ENCODE measurements at places on chromosomes 4 and X.

GRCh38 chr4:24862073-24862751 is 50.6 kb downstream of the CCDC149 start:
- DNase-seq = no peak

GRCh38 chrX:53084863-53085262 is 2.7 kb downstream of the TSPYL2 start:
- DNase-seq = no peak

- no peak for DNase-seq
Observed at GRCh38 chrX:103734125-103734760, 23.5 kb downstream of the TMEM31 start.

- DNase-seq = no peak
Observed at GRCh38 chr4:143372093-143372915, 35.6 kb downstream of the GAB1 start.

DNA sequence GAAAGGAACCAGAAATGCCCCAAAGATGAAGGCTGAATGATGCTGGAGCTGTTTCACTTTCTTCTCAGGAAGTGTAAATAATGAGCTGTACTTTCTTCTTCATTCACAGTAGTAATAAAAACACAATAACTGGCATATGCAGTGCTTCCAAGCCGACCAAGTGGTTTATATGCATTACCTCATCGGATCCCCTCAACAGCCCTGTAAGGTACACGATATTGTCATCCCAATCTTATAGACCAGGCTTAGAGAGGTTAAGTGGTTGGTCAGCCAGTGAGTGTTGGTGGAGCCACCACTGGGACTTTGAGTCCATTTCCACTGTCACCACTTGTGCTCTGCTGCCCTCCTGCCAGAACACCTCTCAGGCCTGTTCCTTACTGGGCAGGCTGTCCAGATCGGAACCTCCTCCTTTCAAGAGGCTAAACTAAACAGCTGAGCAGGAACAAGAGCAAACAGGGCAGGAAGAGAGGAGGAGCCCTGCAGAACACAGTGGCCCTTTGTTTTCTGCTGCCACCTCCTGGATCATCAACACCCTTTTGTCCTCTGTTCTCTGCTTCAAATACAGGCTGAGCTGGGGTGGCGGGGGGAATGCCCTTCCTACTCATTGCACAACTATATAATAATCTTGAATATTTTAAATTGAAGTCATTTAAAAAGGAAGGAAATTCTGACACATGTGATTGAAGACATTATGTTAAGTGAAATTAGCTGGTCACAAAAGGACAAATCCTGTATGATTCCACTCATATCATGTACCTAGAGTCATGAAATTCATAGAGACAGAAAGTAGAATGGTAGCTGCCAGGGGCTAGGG is 112.5 kb upstream of the ATP6AP2 start:
- DNase-seq = no peak

DNA sequence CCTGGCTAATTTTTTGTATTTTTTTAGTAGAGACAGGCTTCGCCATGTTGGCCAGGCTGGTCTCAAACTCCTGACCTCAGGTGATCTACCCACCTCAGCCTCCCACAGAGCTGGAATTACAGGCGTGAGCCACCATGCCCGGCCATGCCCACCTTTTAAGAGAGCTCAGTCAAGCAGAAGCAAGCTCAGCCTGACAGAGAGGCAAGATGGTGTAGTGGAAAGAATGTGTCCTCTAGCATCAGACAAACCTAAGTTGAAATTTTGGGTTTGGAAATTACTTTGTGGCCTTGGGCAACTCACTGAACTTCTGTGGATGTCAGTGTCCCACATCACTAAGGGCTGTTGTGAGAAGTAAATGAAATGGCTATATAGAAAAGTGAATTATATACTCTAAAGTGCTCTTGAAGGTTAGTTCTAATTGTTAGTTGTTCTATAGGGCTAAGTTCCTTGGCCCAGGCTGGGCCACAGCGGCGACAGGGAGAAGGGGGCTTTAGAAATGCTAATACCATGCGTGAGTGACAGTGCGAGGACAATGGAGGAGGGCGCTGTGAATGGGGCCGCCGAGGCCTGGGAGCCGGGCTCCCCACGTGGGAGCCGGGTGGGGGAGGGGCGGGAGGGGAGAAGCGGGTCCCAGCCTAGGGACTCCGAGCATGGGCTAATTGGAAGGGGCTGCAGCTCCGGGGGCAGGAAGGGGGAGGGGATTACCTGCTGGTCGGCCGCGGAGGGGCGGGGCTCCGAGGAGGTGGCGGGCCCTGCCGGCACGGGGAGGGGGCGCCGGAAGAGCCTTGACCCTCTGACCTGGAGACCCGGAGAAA is 15.6 kb downstream of the PJA1 start:
- DNase-seq = no peak

GRCh38 chr4:132094017-132094416 is 1055.1 kb upstream of the PCDH10 start:
- no peak for DNase-seq

DNA sequence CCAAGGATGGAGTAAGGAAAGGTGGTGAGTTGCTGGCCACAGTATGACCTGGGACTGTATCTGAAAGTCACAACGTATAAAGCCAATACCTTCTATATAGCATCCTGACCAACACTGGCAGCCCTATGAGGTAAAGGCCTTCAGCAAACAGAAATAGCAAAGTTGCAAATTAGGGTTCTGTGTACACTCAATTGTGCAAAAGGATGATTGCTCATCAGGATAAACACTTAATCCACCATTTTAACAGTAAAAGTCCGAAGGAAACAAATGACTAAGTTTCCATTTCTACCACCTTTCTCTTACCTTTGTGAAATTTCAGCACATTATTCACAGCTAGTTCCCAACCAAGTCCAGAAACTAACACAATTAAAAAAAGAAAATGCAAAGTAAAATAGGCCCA is 1.4 kb upstream of the FNIP2 start:
- no peak for DNase-seq

- DNase-seq = no peak
Observed at GRCh38 chr4:42720533-42720932, 63.6 kb upstream of the ATP8A1 start.

- DNase-seq = no peak
Observed at GRCh38 chrX:152843852-152844251, 13.0 kb downstream of the NSDHL start.

DNA sequence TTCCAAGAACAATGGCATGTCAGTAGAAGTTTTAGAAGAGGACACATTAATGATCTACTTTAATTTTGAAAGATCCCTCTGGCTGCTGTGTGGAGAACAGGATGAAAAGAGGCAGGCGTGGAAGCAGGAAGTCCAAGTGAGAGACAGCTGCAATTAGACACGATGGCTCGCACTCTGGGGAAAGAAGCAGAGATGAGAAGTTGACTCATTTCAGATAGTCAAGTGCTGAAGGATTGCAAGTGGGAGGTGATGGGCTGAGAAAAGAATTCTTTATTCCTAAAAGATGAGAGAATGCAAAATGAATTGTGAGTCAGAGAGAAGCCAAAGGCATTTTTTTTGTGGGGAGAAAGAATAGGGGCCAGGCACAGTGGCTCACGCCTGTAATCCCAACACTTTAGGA is 16.5 kb downstream of the RXFP1 start:
- DNase-seq = no peak

- DNase-seq = no peak
Observed at GRCh38 chr4:2272026-2272827, 10.3 kb upstream of the MXD4 start.

GRCh38 chr4:137700072-137700471 is 167.8 kb upstream of the PCDH18 start:
- DNase-seq = no peak

GRCh38 chr4:122732329-122733026 is at the start of gene BBS12:
Gene BBS12 (plus strand): TSS chr4:122732704. CDS start chr4:122741893, 9,189 bp downstream.
- peak; percentile 96 for DNase-seq

DNA sequence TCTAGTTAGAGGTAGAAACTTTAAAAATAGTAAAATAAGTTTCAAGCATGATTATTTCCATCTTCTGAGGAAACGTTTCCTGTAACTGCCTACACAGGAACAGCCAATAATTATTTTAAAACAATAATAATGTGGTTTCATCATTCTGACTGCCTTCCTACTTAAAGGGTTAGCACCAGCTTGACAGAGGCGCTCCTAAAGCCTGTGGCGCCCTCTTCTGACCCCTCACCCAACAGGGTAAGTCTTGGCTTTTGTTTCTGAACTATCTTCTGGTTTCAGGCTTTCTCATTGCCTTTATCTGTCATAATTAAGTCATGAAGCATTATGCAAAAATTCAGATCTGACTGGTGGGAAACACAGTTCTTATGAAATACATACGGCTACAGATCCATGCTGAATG is 96.7 kb downstream of the ITM2A start:
- DNase-seq = peak; percentile 56

DNA sequence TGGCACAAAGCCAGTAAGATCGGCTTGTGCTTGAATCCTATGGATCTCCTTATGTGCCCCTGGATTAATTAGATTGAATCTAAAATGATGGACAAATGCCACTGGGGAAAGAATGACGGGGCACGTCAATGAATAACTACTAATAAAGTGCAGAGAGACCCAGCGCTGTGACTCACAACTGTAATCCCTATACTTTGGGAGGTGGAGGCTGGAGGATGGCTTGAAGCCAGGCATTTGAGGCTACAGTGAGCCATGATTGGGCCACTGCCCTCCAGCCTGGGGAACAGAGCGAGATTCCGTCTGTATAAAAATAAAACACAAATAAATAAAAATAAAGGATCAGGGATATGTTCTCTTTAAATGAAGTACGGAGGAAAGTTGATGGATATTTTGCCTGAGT is 179.4 kb downstream of the DCHS2 start:
- DNase-seq = no peak

GRCh38 chr4:80540785-80541469 is 205.4 kb downstream of the CFAP299 start:
- no peak for DNase-seq

- DNase-seq = no peak
Observed at GRCh38 chrX:47539860-47540259, 21.1 kb upstream of the ARAF start.

DNA sequence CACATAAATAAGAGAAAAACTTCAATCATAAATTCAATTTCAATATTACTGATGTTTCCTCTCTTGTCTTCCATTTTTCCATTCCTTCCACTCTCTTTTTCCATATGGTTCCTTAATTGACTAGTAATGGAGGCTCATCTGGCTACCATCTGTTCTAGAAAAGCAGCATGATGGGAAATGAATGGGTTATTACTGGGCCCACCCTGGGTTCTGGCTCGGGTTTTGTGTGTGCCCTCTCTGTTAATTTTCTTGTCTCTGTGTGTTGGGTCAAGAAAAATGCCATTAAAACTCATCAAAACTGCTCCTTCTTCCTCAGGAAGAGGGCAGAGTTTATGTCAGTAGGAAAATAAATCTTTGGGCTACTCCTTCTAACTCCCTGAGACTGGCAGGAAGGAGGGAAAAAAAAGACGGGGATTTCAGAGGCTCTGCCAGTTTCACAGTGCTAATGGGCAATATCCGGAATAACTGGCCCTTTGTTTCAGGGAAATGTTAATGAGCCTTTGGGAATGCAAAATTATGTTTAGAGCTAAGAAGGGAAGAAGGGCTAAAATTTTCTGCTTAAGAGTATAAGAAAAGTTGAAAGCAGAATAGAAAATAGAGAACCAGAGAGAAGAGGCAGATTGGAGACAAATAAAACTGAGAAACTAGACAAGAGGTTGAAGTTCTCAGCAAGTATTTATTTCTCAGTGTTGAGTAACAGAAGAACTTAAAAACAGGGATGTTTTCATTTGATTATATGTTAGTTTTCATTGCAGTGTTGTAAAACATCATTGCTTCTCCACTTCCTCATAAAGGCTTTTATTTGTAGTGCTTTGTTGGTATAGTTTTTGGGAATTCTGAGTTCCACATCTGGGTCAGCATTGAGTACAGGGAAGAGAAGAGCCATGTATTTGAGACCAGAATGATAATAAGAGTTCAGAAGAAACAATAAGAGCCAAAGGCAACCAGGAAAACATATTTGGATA is 19.7 kb downstream of the GABRB1 start:
- DNase-seq = no peak

- no peak for DNase-seq
Observed at GRCh38 chrX:142637206-142637605, 388.5 kb upstream of the SPANXN4 start.

DNA sequence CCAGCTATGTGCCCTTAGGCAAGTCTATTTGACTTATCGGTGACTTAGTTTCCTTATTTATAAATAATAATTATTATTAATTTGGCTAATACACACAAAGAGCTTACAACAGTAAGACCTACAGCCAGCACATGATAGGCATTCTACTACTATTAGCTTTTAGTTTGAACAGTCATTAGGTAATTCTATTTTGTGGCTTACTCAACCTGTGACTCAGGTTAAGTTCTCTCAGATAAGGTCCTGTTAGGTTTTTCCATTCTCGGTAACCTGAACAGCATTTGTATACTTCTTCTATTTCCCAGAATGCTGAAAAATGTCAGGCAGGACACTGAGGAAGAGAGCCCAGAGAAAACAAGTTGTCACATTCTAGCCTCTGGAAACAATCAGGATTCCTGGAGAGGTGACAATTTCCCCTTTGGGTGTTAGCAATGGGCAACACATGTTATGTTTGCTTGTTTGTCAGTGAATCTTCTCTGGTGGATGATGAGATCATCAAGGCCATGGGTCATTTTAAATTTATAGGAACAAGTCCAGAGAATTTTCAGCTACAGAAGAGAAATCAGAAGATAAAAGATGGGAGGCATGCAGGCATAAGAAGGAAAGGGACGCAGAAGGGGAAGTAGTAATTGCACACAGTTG is 2144.7 kb downstream of the PCDH7 start:
- DNase-seq = no peak

DNA sequence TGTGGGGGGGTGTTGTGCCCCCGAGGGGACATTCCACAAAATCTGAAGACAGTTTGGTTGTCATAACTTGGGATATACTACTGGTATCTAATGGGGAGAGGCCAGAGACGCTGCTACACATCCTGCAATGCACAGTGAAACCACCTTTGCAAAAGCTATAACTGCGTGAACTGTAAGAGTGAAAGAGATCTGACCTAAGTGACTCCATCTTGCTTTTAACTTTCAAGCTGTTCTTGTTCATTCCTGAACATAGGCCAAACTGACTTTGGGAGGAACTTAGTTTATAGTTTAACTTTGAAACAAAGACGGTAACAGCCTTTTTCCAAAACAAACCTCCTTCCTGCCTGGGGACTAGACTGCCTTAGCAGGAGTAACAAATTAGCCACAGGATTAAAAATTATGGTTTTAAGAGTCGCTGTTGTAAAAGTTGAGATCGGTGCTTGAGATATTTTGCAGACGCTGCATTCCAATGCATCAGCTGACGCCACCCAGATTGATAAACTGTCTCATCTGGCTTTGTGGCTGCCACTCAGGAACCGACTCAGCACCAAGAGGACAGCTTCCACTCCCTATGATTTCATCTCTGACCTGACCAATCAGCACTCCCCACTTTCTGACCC is 70.9 kb downstream of the ATXN3L start:
- no peak for DNase-seq

- no peak for DNase-seq
Observed at GRCh38 chrX:132795181-132795580, 163.2 kb downstream of the HS6ST2 start.

DNA sequence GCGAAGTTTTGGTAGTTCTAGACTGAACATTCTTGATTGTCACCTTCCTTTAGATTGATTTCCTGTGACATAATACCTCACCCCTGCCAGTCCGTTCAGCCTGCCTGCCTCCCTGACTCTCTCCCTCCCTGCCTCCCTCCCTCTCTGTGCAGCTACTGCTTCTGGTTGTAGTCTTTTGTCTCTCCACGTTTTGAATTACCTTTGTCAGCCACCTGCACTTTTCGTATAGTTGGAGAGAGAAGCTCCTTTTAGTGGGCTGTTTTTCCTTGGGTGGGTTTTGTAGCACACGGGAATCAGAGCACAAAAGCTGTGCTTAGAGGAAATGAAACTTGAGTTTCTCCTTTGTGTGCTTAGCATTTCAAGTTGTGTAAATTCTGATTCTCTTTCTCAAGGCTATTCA is 32.6 kb upstream of the MSMO1 start:
- no peak for DNase-seq
